SJSA1 (cell line): ENCODE measurements at places on chromosomes 1 and 21. TPM values are rescaled to one million over a fixed set of nuclear protein-coding genes. Genes with fewer than 3 reads are reported as not detected.

GRCh38 chr21:44370027-44370735, 16.8 kb downstream of the TRPM2 start:
- DNase-seq: peak; percentile 60

POLR3GL gene
- total RNA-seq: 13.9 and 22.8 TPM in 2 replicates

KCNT2 gene
- 0.05 and 0.25 TPM in 2 replicates for total RNA-seq

GRCh38 chr1:25642574-25643108, 26.1 kb downstream of the MAN1C1 start:
- DNase-seq: no peak

DNA sequence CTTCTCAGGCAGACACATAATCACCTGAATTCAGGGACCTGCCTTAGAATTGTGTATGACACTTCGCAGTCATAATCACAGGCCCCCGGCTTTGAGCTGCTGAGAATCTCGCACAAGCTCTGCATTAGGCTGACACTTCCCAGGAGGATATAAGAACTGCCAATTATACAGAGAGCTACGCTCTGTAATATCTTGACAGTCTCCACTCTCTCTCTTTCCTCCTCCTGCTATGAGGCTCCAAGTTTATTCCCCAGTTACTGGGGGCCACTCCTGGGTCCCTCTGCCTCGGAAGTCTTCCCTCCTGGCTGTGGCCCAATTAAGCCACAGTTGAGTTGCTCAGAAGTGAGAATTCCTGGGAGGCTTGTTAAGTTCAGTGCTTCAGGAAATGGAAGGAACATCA, 42.7 kb downstream of the EBNA1BP2 start:
- DNase-seq: no peak

DNA sequence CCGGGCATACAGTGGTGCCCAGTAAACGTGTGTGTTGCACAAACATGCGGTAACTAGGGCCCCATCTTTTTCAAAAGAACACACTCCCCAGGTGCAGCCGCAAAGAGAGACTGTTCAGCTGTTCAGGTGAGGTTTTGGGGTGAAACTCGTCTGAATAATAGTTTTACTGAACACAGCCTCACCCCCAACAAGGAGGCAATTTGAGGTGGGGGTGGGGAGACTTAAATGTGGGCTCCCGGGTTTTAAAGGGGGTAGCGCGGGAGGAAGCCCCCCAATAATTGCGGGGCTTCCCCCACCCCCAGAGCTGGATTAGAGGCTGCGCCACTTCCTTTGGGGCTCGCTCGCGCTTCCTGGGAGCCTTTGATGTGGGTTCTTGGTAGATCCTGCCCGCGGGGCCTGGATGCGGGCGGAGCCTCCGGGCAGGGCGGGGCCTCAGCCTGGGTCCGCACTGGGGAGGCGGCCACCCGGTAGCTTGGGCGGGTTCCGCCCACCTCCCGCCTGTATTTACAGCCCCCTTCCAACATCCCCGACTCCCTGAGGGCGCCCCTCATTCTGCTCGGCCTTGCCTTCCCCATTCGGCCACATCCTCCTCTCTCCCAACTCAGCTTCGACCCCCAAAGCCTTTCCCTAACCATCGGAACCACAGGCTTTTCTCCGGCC, 6.4 kb upstream of the EPHA2 start:
- DNase-seq: no peak
